Spinal cord (tissue), 10 donors: ENCODE measurements at places on chromosomes 13 and 19.
A peak's percentile ranks its signal among the peaks of the same experiment; 100 is the strongest.

GRCh38 chr13:103976371-103976770, 910.2 kb upstream of the SLC10A2 start:
- DNase-seq = no peak

DNA sequence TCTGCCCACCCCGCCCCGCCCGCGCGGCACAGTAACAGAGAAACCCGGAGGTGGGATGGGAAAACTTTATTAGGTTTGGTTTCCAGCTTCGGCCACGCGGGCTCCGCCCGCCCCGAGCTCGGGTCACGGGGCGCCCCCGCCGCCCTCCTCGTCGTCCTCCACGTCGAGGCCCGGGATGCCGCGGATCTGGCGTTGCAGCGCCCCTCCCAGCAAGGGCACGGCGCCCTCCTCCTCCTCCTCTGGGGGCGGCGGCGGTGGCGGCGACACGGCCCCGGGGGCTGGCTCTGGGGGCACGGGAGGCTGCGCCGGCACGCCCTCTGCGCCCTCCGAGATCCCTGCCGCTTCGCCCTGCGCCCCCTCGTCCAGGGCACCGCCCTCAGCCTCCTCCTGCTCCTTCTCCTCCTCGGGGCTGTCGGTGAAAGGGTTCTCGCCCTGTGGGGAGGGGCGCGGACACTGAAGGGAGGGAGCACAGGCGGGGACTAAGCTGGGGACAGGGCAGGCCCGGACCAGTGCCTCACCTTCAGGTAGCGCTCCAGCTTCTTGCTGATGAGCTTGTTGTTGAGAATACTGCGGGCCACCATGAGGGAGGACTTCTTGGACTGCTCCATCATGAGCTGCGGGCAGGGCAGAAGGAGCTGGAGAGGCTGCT, 536 bp upstream of the AKAP8 start:
- DNase-seq = peak; percentile 61

DNA sequence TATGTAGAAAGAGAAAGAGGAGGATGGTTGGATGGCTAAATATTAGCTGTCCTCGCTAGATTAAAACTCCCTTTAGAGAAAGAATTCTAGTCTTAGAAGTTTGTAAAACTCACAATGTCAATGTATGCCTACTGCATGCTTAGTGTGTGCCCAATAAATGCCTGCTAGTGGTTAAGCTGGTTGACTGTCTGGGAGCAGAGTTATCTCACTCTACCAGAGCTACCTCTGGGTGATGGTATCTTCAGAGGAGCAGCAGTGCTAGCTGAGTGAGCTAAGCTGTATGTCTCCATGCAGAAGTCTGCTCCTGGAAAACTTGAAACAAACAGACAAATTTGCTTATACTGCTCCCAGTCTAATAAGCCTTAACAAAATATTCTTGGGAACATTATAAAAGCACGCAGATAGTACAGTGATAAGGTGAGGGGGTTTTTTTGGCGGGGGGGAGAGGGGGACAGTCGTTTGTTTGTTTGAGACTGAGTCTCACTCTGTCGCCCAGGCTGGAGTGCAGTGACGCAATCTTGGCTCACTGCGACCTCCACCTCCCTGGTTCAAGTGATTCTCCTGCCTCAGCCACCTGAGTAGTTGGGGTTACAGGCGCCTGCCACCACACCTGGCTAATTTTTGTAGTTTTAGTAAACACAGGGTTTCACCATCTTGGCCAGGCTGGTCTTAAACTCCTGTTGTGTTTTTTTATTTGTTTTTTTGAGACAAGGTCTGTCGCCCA, 202.8 kb upstream of the TSC22D1 start:
- DNase-seq = no peak

DNA sequence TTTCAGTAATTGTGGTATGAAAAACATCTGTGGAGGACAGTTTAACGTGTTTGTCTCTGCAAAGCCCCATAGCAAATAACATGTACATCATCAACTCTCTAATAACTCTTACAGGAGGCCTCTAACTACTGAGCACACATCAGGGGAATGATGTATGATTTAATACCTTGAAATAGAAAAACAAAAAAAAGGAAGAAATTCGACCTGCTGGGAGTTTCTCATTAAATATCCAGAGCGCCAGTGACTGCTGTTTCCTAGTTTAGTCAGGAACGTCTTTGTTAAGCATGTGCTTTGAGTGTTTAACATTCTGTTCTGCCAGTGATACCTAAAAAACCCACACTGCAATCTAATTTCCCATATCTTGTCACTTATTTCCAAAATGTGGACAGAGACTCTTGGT, 235.4 kb downstream of the PCDH20 start:
- no peak for DNase-seq

GRCh38 chr19:35136977-35137702, 1.5 kb upstream of the FXYD1 start:
- DNase-seq = no peak

DNA sequence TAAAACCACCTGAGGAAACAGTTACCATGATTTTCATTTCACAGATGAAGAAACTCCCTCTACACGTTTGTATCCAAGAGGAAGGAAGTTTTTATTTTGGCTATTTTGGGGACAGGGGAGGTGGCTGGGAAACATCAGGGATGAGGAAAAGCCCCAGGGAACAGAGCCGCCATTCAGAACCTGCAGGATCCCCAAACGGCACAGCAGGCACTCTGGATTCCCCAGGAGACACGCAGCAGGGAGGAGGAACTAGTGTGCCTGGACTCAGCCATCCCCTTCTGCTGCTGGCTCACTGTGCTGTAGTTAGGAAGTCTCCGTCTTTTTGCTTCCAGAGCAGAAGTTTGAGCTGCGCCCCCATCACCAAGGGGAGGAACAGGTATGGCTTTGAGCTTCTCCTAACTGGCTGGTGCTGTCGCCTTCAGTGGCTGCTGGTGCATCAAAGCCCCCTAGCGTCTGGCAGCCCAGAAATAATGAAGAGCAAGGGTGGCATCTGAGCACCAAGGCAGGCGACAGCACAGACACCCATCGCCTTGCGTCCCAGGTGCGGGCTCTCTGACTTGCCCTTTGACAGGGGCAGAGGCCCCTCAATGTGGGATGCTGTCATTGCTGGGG, 4.2 kb downstream of the NAPA start:
- DNase-seq = no peak

DNA sequence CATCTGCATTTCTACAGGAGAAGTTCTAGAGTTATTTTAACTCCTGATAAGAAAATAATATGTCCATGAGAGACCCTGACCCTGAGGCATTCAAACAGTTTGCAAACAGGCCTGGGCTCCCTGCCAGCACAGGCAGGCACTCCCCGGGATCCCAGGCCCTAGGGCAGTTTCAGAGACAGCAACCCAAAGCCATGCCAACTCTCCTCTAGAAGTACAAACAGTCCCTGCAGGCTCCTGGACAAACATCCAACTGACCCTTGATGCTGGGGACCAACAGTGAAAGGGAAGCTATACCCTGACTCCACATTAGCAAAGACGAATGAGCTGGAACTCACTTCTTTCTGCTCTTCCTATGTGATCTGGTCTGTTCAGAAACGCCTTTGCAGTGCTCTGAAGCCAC, 44.8 kb downstream of the CCDC70 start:
- DNase-seq = no peak

- DNase-seq = no peak
These were observed 5.0 kb upstream of the ADM5 start for GRCh38 chr19:49684251-49684982.

- no peak for DNase-seq
These were observed 855 bp upstream of the CARS2 start for GRCh38 chr13:110706570-110707372.

GRCh38 chr13:60448907-60449510, 52.0 kb downstream of the TDRD3 start:
- peak; percentile 48 for DNase-seq

DNA sequence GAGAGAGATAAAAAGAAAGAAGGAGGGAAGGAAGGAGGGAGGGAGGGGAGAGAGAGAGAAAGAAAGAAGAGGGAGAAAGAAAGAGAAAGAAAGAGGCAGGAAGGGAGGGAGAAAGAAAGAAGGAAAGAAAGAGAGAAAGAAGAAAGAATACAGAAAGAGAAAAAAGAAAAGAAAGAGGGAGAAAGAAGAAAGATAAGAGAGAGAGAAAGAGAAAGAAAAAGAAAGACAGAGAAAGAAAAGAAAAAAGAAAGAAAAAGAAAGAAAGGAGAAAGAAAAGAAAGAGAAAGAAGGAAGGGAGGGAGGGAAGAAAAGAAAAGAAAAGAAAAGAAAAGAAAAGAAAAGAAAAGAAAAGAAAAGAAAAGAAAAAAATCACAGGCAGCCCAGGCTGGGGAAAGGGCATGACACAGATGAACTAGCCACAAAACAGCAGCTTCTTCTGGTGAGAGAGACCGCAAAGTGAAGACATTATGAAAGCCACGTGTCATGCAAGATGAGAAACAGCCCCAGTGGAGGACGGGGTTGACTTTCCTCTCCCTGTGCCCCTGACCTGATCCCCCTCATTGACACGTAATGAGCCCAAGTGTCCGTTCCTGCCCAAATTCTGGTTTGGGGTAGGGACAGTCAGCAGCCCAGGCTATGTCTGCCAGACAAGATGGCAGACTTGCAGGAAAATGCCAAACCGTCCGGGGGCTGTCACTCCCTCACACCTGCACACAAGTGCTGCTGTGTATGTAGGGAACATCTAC, 102.1 kb downstream of the INSR start:
- no peak for DNase-seq
